ENCODE measurements at places on chromosomes 5 and 9.

- DNase-seq, result no peak
Observed at GRCh38 chr9:13431222-13431536, 151.7 kb upstream of the MPDZ start.

DNA sequence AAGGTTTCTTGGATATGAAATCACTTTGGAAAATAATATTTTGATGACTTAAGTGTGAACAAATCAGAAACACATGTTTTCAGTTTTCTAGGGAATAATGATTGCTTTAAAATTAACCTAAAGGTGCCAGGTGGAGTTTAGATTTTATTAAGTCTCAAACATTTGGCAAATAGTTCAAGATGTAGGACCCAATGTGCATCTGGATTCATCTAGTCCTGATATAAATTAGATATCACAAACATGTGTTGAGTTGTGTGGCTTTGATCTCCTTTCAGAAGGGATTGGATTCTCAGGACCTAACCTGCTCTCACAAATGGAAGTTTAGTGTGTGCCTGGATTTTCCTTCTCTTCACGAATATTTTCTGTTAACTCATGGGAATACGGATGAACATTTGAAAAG lies 291.4 kb upstream of the ISL1 start:
- DNase-seq, result no peak

GRCh38 chr5:172188893-172189692 lies 1.1 kb upstream of the STK10 start:
- no peak for DNase-seq

DNA sequence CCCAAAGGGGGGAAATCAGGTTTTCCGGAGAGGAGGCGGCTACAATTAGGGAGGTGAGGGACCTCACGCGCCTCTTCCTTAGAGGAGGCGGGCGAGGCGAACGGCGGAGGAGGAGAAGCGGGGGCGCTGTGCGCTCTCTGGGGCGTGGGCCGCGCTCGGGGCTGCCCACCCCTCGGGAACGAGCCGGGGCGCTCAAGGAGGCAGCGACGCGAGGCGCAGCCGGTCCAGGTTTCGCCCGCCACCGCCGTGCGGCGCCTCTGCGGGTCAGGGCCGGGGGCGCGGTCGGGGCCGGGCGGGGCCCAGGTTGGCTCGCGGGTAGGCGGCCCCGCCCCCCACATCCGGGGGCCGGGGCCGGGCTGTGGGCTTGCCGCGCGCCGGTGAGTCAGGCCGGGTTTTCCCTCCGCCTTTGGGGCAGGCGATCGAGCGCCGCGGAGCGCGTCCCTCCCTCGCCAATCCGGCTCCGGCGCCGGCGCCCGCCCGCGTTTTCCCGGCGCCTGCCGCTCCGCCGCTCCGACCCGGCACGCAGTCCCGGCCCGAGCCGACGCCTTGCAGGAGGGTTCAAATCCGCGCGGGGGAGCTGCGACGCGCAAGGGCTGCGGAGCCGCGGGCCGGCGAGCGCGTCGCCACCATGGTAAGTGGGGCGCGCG lies at the start of gene N4BP3:
Gene N4BP3 (plus strand): TSS at position 392 of the 647 bp plus-strand sequence. CDS start 6,052 bp downstream, outside the sequence.
- DNase-seq, result no peak

DNA sequence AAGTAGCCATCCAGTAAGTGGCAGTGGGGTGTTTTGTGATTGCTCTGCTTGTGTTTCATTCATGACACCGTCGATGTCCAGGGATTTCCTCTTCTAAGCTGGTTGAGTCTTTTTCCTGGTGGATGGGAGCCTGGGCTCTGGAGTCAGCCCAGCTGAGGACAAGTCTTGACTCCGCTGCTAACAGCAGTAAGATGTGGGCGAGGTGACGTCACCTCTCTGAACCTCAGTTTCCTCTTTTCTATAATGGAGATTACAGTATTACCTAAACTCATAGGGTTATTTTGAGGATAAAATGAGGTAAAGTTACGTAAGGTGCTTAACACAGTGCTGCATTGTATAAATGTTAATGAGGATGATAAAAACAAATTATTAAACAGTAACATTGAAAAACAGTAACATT lies 21.3 kb downstream of the FGF1 start:
- DNase-seq, result no peak
